WTC11 (cell line): ENCODE measurements at places on chromosomes 5 and 9.

GRCh38 chr5:76402251-76402885 lies 717 bp upstream of the IQGAP2 start:
- no peaks in the 10 kb centered on the region; the same call in 1 of the 2 replicates for H3K27me3 ChIP-seq
- H3K4me1 ChIP-seq: peaks cover 50% of the 10 kb centered on the region
- H3K36me3 ChIP-seq: no peaks in the 10 kb centered on the region
- H3K4me3 ChIP-seq: peak overlapping the region; percentile 90
- H3K27ac ChIP-seq: peak overlapping the region; percentile 92

DNA sequence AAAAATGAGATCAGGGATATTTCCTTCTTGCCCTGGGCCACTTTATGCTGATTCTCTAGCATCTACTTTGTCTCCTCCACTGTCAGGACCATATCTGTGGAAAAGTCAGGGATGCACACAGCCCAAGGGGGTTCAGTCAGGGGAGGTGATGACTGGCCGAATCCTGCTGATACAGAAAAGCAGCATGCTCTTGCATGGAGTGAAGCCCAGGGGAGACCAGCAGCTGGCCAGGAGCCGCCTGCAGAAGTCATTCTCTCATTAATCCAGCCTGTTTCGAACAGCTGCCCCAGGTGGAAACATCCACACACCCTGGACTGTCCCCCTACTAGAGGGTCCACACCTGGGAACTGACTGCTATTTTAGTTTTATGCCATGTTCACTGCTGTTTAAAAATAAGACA lies 177.1 kb downstream of the ATP10B start:
- H3K27ac ChIP-seq: no peak overlapping the region
- no peaks in the 10 kb centered on the region for H3K27me3 ChIP-seq

DNA sequence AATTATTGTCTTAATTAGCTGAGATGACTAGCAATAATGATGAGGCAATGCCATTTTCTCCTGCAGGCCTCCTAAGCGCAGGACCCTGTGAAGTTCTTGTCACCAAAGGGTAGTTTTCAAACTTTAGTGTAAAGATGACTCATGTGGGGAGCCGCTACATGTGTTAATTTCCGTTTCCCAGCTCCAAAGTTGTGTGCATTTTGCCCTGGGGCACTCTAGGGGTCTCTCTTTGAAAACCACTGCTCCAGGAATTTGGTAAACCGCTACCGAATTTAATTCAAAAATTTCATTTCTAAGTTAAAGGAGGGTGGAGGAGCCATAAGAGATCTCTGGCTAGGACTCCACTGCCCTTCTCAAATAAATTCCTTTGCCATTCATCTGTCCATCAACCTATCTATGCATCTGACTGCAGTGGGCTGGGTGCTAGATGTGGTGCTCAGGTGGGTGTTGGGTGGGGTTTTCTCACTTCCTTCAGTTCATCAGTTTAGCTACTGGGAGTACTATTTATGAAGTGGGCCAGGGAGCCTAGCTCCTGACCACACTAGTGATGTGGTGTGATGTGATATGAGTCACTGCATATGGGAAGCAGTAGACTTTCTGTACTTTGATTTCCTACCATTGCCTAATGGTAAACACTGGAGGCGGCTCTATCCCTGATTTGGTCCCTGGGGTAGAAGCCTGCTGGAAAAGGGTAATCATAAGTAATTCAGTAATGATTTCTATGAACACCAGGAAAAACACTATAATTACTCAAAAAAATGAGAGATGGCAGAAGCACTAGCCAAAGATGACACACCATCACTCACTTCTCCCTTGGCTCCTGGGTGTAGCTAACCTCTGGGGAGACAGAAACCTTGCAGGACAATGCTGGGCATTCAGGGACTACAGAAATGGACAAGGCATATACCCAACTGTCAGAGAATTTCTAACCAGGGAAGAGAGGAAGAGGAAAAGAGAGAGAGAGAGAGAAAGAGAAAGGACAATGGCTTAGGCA lies 4.0 kb upstream of the ZSWIM6 start:
- no peak overlapping the region for H3K27ac ChIP-seq
- H3K36me3 ChIP-seq: no peaks in the 10 kb centered on the region
- H3K27me3 ChIP-seq: peaks cover 44% of the 10 kb centered on the region
- H3K4me1 ChIP-seq: peaks cover 31% of the 10 kb centered on the region

- H3K4me1 ChIP-seq: peaks cover 35% of the 10 kb centered on the region
- peak; percentile 76 for DNase-seq
- H3K36me3 ChIP-seq: no peaks in the 10 kb centered on the region
- peak overlapping the region; percentile 76 for H3K4me3 ChIP-seq
Observed at GRCh38 chr5:77630114-77630680, 8.3 kb downstream of the OTP start.

DNA sequence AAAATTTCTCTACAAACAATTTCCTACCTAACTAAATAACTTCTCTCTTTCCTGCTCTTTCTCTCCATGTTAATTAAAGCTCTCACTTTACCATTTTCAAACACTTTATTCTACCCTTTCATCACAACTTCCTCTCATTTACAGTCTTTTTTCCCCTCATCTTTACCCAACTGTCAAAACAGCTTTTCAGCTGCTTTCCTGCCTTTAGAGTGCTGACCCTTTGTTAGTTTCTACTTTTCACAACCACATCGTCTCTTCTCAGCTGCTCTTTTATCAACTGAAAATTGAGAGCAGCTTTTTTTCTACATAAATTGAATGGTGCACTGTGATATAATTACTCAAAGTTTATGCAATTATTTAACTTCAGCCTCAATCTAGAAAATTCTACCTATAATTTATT lies 3.1 kb upstream of the HOMER1 start:
- peaks cover 22% of the 10 kb centered on the region for H3K4me1 ChIP-seq
- H3K27me3 ChIP-seq: no peaks in the 10 kb centered on the region
- H3K4me3 ChIP-seq: no peak overlapping the region
- H3K27ac ChIP-seq: peak overlapping the region; percentile 12

DNA sequence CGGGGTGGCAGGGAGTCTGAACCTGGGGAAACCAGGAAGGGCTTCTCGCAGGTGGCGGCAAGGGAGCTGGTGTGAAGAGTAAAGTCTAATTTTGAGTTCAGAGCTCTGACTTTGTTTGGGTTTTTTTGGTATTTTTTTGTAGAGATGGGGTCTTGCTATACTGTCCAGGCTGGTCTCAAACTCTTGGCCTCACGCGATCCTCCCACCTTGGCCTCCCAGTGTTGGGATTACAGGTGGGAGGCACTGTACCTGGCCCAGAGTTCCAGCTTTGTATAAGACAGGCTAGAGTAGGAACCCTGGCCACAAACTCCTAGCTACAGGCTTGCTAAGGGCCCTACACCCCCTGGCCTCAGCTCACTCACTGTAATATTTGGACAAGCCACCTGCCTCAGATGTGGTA lies 105.1 kb upstream of the SARDH start:
- H3K27me3 ChIP-seq: no peaks in the 10 kb centered on the region
- H3K4me3 ChIP-seq: no peak overlapping the region
- no peak for DNase-seq
- no peak overlapping the region for H3K27ac ChIP-seq

DNA sequence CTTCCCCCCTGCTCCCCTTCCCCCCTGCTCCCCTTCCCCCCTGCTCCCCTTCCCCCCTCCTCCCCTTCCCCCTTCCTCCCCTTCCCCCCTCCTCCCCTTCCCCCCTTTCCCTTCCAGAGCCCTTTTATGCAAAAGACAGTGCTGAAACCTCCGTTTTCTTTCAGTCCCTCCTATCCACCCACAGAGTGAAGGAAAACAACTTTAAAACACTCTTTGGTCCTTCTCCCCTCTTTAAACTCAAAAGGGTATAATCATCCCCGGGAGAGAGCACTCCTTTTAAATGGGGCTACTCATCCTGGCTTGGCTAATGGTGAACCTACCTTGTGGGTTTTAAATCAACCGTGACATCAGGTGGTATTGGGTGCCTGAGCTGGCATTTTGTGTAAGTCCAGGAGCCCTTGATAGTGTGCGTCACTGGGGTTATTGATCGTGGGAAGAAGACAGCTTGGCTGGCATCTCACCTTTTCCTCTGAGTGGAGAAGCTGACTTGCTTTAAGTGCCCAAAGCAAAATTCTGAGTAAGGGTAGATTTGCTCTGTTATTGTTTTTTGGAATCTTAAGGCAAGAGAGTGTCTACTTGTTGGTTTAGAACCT lies 2.7 kb downstream of the LARP1 start:
- peak overlapping the region; percentile 82 for H3K4me3 ChIP-seq
- peak overlapping the region; percentile 79 for H3K27ac ChIP-seq
- H3K27me3 ChIP-seq: no peaks in the 10 kb centered on the region
- H3K36me3 ChIP-seq: peaks cover 4% of the 10 kb centered on the region

GRCh38 chr5:174067499-174067898 lies 22.0 kb downstream of the NSG2 start:
- H3K4me3 ChIP-seq: no peak overlapping the region
- H3K36me3 ChIP-seq: no peaks in the 10 kb centered on the region
- no peak overlapping the region for H3K27ac ChIP-seq
- no peaks in the 10 kb centered on the region for H3K4me1 ChIP-seq
- DNase-seq: no peak
- peaks cover 4% of the 10 kb centered on the region; the same call in 1 of the 2 replicates for H3K27me3 ChIP-seq

- no peaks in the 10 kb centered on the region; the same call in 1 of the 2 replicates for H3K27me3 ChIP-seq
- no peak overlapping the region for H3K27ac ChIP-seq
- no peaks in the 10 kb centered on the region for H3K4me1 ChIP-seq
- no peaks in the 10 kb centered on the region for H3K36me3 ChIP-seq
- no peak for DNase-seq
Observed at GRCh38 chr5:6274846-6275543, 103.4 kb downstream of the MED10 start.

DNA sequence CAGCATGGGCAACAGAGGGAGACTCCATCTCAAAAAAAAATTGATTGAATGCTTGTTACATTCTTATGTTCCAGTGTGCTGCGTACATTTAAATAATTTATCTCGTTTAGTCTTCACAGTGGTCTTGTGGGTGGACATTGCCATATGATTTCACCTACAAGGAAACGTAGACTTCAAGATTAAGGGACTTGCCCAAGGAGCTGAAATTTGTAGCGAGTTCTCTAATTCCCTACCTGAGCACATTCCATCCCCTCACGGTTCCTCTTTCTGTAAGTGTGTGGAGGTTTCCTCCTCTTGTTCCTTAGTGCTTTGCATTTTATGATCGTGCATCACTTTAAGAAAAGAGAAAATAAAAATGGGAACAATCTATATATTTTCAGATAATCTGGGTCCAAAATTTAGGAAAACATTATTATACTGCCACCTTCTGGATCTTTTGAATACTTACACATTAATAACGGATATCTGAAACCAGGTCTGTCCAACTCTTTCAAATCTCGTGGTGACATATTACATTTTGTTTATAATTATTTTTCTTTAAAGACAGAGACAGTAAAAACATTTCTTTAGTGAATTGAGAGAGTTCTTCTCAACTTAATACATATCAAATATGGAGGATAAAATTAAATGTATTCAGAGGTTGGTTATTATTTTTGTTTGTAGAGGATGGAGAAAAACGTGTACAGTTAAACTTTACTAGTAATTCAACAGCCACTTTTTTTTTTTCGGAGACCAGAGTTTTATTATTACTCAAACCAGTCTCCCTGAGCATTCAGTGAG lies 29.9 kb upstream of the C7 start:
- no peak overlapping the region for H3K4me3 ChIP-seq
- DNase-seq: no peak
- H3K4me1 ChIP-seq: no peaks in the 10 kb centered on the region
- H3K36me3 ChIP-seq: peaks cover 22% of the 10 kb centered on the region
- peaks cover 4% of the 10 kb centered on the region; the same call in 1 of the 2 replicates for H3K27me3 ChIP-seq
- no peak overlapping the region for H3K27ac ChIP-seq

DNA sequence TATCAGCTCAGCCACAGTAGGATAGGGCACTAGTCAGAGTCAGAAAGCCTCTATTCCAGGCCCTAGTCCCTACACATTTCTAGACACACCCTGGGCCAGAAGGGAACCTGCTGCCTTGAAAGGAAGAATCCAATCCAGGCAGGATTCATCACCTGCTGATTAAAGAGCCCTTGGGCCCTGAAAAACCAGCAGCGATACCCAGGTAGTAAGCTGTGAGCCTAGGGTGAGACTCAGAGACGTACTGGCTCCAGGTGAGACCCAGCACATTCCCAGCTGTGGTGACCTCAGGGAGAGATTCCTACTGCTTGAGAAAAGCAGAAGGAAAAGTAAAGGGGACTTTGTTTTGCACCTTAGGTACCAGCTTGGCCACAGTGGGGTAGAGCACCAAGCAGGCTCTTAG lies 4.7 kb downstream of the CCIN start:
- no peaks in the 10 kb centered on the region for H3K36me3 ChIP-seq
- H3K27ac ChIP-seq: no peak overlapping the region
- no peak for DNase-seq
- H3K4me1 ChIP-seq: no peaks in the 10 kb centered on the region

GRCh38 chr5:146851133-146851532 lies 27.4 kb downstream of the PPP2R2B start:
- no peak for DNase-seq
- no peak overlapping the region for H3K27ac ChIP-seq
- H3K36me3 ChIP-seq: no peaks in the 10 kb centered on the region
- H3K4me3 ChIP-seq: no peak overlapping the region
- peaks cover 20% of the 10 kb centered on the region for H3K4me1 ChIP-seq

- no peaks in the 10 kb centered on the region; the same call in 1 of the 2 replicates for H3K27me3 ChIP-seq
- peaks cover 7% of the 10 kb centered on the region for H3K4me1 ChIP-seq
- H3K36me3 ChIP-seq: peaks cover 74% of the 10 kb centered on the region
- H3K4me3 ChIP-seq: no peak overlapping the region
- H3K27ac ChIP-seq: no peak overlapping the region
Observed at GRCh38 chr5:154885439-154885838, 27.0 kb downstream of the CNOT8 start.

DNA sequence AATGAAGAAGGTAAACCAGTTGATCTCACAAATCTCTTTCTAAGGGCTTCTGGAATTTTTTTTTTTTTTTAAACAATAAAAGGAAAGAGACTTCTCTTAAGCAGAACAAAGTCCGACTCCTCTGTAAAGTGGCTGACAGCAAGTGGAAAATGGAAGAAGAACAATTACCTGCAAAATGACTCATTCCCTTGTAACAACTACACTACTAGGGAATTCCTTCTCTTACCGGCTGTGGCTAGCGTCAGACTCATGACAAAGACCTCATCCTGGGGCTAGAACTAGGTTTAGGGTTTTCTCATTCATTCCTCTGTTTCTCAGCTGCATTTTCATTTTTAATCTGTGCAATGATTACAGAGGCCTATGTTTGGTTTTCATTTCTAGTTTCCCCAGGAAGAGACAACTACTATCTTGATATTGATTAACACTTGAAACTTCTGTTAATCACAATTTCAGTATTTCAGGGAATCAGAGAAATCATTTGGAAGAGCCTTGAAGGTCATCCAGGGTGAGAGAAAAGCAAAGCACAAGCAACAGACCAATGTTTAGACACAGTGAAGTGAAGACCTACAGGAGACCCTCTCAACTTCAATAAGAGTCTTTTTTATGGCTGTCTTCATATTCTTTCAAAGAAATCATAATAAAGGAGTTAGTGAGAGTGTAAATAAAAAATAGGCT lies 437.9 kb downstream of the RAB3C start:
- peaks cover 10% of the 10 kb centered on the region for H3K4me1 ChIP-seq
- no peak for DNase-seq
- H3K27me3 ChIP-seq: no peaks in the 10 kb centered on the region
- peak overlapping the region; percentile 9 for H3K27ac ChIP-seq

GRCh38 chr9:37946971-37947370 lies 43.0 kb upstream of the SLC25A51 start:
- H3K36me3 ChIP-seq: peaks cover 9% of the 10 kb centered on the region; the same call in 1 of the 2 replicates
- no peak overlapping the region for H3K27ac ChIP-seq

DNA sequence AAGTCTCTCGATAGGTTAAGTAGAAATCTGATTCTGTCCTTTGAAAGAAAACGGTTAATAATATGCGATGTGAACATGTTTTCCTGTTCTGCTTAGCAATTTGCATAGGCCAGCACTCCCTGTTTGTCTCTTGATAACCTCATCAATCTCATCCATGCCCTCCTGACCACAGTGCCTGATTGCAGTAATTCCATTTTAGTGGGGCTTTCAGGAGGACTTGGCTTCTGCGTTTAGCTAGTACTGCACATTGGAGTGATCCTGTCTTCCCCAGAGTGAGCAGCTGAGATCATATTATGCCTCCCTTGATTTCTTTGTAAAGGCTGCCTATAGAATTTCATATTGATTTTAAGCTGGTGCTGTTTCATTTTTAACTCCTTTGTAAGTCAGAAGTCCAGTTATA lies 335.9 kb upstream of the ISL1 start:
- no peaks in the 10 kb centered on the region for H3K27me3 ChIP-seq
- no peaks in the 10 kb centered on the region for H3K36me3 ChIP-seq
- H3K27ac ChIP-seq: no peak overlapping the region
- no peak for DNase-seq
